ENCODE measurements at places on chromosomes 3 and 15. TPM values are rescaled to one million over a fixed set of nuclear protein-coding genes. Genes with fewer than 3 reads are reported as not detected.

Gene LYZL4
- not detected for total RNA-seq

Gene ADGRG7
- total RNA-seq = not detected

Gene GPR62
- total RNA-seq = not detected

Gene RNU5B-1
- total RNA-seq = not detected

Gene BAHD1
- total RNA-seq = 11.1 TPM

Gene ALPK3
- total RNA-seq = 0.28 TPM

Gene POLQ
- total RNA-seq = 4.9 TPM

Gene MESP2
- total RNA-seq = 0.42 TPM

Gene GPX1
- 357 TPM for total RNA-seq

Gene CTXN2
- total RNA-seq = not detected

Gene RYR3
- not detected for total RNA-seq

All from airway epithelial cell (primary cell).